ENCODE measurements at places on chromosomes 6 and 20.
A peak's percentile ranks its signal among the peaks of the same experiment; 100 is the strongest.

GRCh38 chr6:109579361-109579760 is 96.3 kb upstream of the ZBTB24 start:
- DNase-seq, result peak; percentile 45

DNA sequence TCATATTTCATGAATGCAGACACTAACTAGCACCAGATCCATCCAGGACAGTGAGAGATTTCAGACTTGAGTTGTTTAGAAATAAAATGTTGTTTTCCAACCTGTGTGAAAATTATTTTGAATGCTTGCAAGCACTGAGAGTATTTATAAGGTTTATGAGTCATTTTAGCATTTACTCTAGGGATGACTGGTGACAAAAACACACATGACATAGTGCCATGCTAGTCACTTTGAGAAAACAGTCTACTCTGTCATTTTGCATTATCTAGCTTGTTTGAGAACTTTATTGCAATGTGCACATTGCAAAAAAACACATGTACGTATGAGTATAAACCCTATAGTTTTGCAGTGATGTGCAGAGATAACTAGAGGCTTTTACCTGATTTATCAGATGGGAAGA is 456.6 kb downstream of the LMBRD1 start:
- no peak for DNase-seq

DNA sequence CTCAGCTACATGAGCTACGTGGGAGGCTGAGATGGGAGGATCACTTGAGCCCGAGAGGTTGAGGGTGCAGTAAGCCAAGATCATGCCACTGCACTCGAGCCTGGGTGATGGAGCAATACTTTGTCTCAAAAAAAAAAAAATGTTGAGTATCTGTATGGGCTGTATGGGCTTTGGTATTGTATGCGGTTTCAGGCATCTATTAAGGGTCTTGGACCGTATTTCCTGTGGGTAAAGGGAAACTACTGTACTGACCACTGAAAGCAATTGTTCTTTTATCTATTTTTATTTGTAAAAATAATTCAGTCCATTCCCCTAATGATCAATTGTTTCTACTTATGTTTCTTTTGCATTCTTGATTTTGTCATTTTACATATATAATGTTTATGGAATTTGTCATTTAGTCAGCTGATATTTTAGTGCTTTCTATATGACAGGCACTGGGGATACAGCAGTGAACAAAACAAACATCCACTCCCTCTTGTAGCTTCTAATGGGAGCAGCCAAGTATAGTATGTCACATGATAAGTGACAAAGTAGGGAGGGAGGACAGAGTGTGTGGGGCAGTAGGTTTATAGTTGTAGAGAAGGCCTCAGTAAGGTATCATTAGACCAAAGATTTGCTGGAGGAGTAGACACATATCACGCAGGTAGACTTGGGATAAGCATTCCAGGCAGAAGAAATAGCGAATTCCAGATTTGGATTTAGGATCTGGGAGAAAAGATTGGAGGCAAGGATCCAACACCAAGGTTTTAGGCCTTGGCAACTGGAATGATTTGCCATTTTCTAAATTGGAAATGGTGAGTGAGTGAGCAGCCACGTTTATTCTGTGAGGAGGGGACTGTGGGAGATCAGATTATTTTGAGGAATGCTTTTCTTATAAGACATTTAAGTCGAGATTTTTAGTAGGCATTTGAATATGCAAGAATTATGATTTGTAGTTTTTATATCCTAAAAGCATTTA is 6.0 kb downstream of the PCMT1 start:
- DNase-seq, result no peak

- DNase-seq, result no peak
Observed at GRCh38 chr6:34597605-34598353, 41.6 kb upstream of the SPDEF start.

DNA sequence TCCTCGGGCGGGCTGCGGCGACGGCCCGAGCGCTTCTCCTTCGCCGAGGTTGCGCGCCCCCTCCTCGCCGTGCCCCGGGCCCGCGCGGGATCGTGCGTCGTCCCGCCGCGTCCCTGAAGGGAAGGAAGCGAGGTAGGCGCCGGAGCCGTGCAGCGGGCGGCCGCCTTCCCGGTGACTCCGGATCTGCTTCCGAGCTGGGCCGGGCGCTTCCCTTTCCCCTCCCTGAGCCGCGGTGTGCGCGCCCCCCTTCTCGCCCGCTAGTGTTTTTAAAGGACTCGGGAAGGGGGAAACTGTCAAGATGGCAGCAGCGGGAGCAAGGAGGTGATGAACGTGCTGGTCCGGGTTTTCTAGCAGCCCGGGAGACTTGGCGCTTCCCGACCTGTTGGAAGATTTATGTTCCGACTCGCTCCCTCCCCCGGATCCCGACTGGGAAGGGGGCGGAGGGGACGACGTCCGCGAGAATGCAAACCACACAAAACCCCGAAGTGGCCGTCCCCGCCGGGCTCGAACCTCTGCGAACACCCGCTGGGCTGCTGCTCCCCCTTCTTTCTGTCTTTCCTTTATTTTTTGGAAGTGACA is 744 bp upstream of the FOXO3 start:
- DNase-seq, result peak; percentile 27

- no peak for DNase-seq
Observed at GRCh38 chr6:116767715-116768114, 2.2 kb upstream of the FAM162B start.

GRCh38 chr6:137571854-137572253 is 77.7 kb upstream of the OLIG3 start:
- peak; percentile 40 for DNase-seq

DNA sequence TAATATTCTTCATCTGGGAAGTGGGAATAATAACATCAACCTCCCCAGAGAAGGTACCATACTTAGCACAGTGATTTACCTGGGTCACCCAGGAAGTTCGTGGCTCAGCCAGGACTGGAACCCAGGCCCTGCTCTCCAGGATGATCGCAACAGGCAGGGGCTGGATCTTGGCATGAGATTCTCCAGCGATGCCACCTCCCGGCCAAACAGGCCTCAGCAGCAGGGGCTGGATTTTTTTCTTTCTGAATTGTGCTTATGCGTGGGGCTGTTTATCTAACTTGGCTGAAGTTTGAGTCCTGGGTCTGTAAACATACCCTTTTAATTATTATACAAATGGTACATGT is 129.5 kb upstream of the PTPN1 start:
- no peak for DNase-seq

DNA sequence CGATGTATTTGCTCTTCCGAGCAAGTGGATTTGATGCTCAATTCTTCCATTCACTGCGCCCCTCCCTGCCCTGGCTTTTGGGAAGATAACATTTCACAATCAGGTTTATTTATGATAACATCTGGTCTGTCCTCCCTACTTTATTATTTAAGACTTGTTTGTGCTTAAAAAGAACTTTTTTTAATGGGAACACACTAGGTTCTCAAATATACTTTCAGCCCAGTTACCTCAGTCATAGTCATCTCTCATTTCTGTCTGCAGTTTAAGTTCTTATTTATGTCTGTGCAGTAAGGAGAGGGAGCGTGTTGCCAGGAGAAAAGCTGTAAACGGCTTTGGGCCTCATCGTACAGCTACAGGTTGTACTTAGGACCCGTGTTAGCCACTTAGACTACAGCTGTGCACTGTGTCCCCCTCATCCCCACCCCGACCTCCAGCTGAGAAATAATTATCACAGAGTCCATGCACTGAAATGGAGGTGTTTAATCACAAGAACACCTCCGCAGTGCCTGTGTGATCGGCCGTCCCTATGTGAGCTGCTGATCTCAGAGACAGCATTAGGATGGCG is 99.3 kb downstream of the RPP40 start:
- DNase-seq, result no peak

GRCh38 chr6:5121479-5121878 is 36.3 kb downstream of the PPP1R3G start:
- no peak for DNase-seq

Data from GM13976 (cell line).